Activated CD8-positive, alpha-beta memory T cell treated with anti-CD3 and anti-CD28 coated beads, Interleukin-2, amount 10 ng/mL, durations not matched to agents 7 days and 5 days (primary cell): ENCODE measurements at places on chromosomes 13 and 19. TPM values are rescaled to one million over a fixed set of nuclear protein-coding genes. Genes with fewer than 3 reads are reported as not detected.
A peak's percentile ranks its signal among the peaks of the same experiment; 100 is the strongest.

Gene ZNF610
- total RNA-seq: 1.4 TPM

Gene SIGLEC8
- total RNA-seq: not detected

DNA sequence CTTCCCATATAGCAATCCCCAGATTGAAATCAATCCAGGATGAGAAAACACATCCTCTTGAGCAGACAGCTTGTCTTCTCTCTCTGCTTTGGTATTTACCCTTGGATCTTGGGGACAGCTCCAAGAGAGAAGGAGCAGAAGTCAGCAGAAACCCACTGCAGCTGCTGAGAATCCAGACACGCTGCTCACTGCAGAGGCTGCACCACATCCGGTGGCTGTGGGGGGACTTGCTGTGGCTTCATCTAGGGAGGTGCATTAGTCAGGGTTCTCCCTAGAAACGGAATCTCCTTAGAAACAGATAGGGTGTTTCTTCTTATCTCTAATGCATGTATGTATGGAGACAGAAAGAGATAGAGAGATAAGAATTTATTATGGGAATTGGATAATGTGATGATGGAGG is 2.7 kb downstream of the CYP4F12 start:
- no peaks in the 10 kb centered on the region for H3K36me3 ChIP-seq
- H3K27me3 ChIP-seq: no peaks in the 10 kb centered on the region
- H3K27ac ChIP-seq: no peak overlapping the region

DNA sequence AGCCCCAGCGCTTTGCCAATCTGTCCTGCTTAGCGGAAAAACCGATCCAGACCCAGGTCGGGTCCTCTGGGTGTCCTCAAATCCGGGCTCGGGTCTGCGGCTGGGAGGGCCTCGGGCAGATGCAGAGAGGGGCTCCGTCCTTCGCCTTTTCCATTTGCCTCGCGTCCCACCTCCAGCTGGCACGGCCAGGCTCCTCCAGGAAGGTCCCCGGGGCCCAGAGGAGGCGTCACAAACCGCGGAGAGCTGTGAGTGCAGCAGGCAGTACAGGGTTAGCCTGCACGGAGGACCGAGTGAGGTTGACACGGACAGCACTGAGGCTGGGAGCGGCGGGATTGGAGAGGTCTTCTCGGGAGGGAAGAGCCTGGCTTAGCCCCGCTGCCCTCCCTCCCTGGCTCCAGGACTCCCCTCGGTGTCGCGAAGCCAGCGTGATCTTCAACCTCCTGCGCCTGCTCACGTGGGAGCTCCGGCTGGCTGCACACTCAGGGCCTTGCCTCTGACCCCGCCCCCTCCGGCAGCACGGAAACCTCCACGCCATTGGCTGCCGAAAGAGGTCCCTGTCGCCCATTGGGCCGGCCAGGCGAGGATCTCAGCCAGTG is 2.8 kb upstream of the IFNL2 start:
- peaks cover 50% of the 10 kb centered on the region for H3K27me3 ChIP-seq
- peaks cover 1% of the 10 kb centered on the region for H3K4me1 ChIP-seq
- no peak overlapping the region for H3K4me3 ChIP-seq
- no peak overlapping the region for H3K27ac ChIP-seq
- H3K36me3 ChIP-seq: no peaks in the 10 kb centered on the region

DNA sequence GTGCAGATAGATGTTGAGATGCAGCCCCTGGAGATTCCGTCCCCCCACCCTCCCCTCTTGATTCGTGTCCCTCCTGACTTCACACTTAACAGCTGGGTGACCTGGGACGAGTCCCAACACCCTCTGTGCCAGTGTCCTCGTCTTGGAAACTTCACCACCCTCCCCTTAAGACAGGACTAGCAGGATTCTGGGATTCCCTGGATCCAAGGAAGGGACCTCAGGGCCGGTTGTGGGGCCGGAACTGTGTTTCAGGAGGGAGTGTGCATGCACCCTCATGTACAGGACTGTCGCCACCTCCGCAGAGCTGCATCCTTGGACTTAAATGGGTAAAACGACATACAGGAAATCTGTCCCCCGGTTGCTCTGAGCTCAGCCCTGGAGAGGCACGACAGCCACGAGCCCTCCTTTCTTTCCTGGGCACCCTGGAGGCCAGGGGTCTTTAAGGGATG is 990 bp downstream of the MYO9B start:
- H3K4me3 ChIP-seq: peak overlapping the region; percentile 100
- H3K4me1 ChIP-seq: peaks cover 60% of the 10 kb centered on the region
- peak overlapping the region; percentile 97 for H3K27ac ChIP-seq
- H3K27me3 ChIP-seq: no peaks in the 10 kb centered on the region
- DNase-seq: peak; percentile 74
